ENCODE measurements at places on chromosomes 4 and X.

DNA sequence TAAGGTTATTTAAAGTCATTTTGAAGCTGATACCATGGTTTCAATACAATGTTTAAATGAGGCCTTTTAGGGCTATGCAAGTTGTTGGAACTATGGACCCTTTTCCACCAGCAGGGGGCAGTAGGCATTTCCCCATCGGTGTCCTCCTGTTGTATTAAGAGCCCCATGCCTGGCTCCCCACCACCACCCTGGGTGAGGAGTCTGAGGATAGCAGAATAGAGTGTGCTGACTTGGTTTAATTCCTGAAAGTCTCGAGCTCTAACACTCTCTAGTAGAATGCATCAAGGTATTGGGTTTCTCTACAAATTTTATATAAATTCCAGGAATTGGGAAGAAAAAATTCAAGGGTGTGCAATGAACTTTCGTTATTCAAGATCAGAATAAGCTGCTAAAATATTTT lies 234.8 kb upstream of the JADE1 start:
- DNase-seq, result no peak

- no peak for DNase-seq
These were observed 96.7 kb upstream of the CBR4 start for GRCh38 chr4:169106696-169107229.

- DNase-seq, result no peak
These were observed 64.7 kb upstream of the UBQLN2 start for GRCh38 chrX:56498756-56499155.

GRCh38 chr4:123312951-123313592 lies 83.5 kb upstream of the SPRY1 start:
- DNase-seq, result no peak

DNA sequence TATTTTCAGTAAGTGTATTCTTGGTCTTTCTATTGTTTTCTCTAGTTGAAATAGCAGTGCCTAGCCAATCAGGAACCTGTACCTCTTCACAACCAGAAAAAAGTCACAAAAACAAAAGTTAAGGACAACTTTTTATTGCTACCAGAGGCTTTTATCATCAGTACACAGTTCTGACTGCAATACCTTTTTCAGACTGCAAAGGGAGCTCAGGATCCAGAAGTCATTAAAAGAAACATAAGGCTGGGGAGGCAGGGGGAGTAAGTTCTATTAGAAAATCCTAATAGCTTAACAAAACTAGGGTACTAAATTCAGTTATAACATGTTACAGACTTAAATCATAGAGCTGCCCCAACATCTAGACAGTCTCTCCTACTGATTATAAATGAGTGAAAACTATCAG lies 28.8 kb downstream of the CCNI start:
- DNase-seq, result peak; percentile 54

DNA sequence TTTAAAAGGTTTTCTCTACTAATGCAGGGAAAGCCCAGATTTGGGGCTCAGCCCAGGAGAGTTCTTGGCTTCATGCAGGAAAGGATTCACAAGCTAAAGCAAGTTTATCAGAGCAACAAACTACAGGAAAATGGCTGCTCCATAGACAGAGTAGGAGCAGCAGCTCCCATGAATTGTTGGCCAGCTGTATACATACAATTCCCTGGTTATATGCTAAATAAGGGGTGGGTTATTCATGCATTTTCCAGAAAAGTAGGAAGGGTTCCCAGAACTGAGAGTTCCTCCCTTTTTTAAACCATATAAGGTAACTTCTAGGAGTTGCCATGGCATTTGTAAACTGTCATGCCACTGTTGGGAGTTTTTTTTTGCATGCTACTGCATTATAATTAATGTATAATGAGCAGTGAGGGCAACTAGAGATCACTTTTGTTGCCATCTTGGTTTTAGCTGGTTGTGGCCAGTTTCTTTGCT lies 2.6 kb downstream of the C4orf33 start:
- no peak for DNase-seq

DNA sequence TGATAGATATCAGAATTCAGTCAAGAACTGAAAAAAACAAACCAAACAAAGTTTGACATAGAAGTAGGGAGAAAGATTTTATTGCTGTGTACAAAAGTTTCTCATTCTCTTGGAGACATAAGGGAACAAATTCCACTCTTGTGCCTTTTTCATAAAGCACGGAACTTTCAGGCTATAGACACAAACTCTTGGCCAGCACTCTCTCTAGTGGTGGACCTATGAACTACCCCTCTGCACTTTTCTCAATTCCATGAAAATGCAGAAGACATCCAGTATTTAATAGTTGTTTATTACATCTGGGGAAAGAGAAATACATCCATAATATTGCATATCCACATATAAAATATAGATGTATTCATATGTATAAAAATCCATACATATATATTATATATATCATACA lies 291.6 kb upstream of the HS3ST1 start:
- peak; percentile 81 for DNase-seq

- DNase-seq, result no peak
These were observed 102.5 kb upstream of the GABRA2 start for GRCh38 chr4:46492394-46492793.

GRCh38 chr4:38084877-38085711 lies 124.9 kb downstream of the PTTG2 start:
- DNase-seq, result no peak

- no peak for DNase-seq
These were observed 29.1 kb upstream of the PLS3 start for GRCh38 chrX:115531818-115532403.

- no peak for DNase-seq
These were observed 36.3 kb downstream of the SMIM31 start for GRCh38 chr4:164790249-164790648.

DNA sequence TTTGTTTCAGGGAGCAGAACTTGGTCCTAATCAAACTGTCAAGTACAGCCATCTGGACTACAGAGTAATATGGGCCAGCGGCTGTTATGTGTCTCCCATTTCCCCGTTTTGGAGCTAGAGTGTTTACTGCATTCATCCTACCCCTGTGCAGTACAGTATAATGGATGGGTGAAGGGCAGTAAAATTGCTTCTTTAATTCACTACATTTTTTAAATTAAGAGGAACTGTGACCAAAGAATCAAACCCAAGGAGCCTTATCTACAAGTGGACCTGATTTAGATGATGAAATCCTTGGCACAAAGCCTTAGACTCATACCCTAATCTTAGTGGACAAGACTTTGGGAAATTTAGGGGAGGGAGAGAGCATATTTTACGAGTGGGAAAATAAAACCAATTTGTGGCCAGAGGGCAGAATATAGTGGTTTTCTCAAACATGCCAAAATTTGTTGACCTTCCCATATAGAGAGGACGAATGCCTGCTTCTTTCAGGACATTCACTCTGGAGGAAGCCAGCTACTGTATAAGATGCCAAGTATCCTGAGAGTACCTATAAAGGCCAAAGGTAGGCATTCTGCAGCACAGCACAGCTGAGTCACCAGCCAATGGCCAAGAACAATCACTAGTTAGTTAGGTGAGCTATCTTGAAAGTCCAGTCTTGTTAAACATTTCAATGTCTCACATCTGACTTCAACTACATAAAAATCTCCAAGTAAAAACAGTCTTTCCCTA lies 253.8 kb upstream of the KCNIP4 start:
- peak; percentile 13 for DNase-seq

DNA sequence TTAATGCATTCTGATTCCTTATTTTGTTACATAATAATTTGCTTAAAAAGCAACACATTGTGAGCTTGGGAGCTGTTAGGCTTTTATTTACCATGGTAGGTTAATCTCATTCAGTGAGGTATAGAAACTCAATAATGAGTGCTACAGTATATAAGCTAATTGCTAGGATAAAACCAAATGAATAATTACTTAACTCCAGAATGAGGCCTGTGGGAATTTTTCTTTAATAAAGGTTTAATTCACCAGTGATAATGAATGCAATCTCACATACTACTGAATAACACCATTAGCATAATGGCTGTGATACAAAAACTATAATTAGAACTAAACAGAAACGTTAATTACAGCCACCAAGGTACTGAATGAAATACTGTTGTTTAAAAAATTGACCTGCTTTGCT lies 326.3 kb downstream of the IQCM start:
- no peak for DNase-seq

DNA sequence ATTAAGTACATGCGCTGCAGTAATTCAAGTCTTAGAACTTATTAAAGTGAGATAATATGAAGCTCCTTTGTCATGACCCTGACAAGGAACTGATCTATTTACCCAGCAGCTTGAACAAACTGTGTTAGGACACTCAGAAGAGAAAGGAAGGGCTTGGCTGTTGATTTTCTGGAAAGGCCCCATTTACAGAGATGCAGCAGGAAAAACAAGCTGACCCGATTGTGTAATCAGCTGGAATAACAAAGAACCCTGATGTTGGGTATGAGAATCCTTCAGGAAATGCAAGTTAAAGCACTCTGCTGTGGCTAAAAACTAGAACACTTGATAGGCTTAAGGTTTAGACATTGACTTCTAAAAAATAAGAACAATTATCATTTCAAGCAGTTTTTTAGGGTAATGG lies 64.8 kb downstream of the TBC1D9 start:
- peak; percentile 78 for DNase-seq

- DNase-seq, result no peak
These were observed 37.9 kb upstream of the MXD4 start for GRCh38 chr4:2299794-2300193.

DNA sequence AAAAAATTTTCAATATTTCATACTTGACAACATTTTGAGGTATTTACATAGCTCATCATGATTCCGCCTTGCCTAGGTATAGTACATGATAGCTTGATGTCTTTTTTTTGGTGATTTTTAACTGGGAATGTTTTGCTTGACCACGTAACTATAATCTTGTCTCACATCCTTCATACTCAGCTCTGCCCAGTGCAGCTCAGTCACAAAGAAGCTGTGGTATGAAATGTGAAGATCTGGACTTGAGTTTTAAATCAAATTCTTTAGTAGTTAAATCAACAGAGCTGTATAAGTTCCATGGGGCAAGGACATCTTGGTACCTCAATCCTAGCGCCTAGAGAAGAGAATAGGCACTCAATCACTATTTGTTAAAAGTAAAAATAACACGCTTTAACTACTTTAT lies 276.3 kb upstream of the DKK2 start:
- DNase-seq, result peak; percentile 41

DNA sequence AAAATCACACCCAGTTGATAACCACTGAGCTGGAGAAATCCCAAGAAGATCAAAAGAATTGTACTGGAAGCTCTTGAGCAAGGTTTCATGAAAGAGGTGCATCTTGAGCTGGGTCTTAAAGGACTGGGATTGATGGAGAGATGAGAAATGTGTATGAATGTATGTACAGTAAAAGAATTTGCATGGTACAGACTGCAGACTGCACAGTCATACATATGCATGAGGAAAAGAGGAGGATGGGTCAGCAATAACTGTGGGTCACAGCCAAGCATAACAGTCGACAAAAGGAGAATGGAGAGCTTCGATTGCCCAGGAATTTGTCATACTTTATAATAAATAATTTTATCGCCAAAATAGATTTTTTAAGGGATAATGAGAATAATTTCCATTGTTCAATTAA lies 4.8 kb upstream of the RELL1 start:
- DNase-seq, result no peak

DNA sequence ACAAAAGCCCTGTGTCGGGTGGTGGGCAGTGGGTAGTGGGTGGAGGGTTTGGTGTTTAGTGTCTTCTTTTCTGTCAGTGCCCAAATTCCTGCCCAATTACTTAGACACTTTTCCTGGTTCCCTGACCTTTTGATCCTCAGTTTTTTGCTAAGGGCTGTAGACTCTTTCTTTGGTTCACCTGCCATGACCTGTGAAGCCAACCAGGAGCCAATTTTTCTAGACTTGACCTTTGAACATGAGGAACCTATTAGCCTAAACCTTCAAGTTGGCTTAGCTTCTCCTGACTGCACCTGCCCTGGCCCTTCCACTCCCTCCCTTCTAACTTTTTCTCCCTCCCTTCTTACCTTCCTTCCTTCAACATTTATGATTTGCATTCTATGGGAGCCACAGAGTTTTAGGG lies 94.5 kb downstream of the MID1IP1 start:
- DNase-seq, result no peak

DNA sequence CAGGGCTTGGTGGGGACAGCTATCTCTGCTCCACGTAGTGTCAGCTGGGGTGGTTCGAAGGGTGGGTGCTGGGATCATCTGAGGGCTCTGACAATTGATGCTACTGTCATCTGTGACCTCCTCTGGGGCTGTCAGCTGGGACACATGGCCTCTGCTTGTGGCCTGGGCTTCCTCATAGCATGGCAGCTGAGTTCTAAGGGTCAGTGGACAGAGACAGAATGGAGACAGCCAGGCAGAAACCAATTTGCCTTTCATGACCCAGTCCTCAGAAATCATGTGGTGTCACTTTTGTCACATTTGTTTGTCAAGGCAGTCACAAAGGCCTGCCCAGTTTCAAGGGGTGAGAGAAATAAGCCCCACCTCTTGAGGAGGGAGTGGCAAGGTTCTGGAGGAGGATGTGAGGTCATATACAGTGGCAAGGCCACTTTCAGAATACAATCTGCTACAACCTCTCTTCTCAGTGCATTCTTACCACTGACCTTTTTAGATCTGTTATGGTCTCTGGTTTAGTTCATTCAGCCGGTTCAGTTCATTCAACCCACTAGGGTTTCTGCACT lies 103.6 kb upstream of the BCOR start:
- no peak for DNase-seq

- no peak for DNase-seq
These were observed 38.4 kb upstream of the ENPP6 start for GRCh38 chr4:184255871-184256642.

GRCh38 chr4:181646864-181647263 lies 596.3 kb upstream of the TENM3 start:
- DNase-seq, result no peak

- DNase-seq, result peak; percentile 79
These were observed 32.3 kb upstream of the ZFX start for GRCh38 chrX:24117258-24117657.
